ENCODE measurements at places on chromosomes 7 and 10. TPM values are rescaled to one million over a fixed set of nuclear protein-coding genes. Genes with fewer than 3 reads are reported as not detected.
A peak's percentile ranks its signal among the peaks of the same experiment; 100 is the strongest.

- DNase-seq = peak; percentile 99
Observed at GRCh38 chr10:132447446-132448247, 50.6 kb downstream of the PWWP2B start.

DNA sequence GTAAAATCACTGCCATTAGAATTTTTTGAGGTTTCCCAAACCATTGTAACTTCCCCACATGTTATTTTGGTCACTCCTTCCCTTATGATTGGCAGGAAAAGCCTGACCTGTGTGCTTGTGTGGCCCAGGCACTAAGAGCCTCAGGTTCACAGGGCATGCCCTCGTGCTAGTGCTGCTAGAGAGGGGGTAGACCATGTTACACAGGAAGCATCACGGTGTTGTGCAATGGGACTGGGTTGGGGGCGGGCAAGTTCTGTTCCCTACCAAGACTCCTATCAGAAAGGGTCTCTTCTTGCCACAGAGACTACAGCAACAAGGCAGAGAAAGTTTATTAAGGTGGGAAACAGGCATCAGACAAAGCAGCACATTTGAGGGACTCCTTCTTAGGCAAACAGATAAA lies 32.2 kb downstream of the LSM5 start:
- DNase-seq = no peak

The PRRT4 gene
- total RNA-seq = not detected

DNA sequence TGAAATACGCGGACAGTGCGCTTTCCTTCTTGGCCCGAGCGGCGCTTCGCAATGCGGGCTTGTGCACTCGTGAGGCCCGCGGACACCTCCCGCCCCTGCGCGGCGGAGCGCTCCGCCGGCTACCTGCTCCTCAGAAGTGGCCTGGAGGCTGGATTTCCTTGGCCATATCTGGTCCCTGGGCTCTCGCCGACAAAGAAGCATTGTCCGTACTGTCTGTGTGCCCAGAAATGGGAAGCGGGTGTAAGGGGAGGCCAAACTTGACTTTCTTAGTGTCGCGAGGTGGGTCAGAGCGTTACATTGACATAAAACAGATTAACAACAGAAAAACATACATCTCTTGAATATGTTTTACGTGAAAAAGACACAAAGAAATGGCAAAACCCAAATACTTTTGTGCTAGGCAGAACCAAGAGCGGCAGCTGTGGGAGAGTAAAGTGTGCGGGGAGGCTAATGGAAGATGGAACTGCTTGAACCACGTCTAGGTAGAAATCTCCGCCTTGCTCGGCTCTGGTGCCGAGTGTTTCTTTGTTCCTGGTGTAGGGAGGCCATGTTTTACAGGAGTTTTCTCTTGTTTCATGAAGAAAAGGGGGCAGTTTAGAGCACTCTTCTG lies 1.4 kb downstream of the LANCL2 start:
- peak; percentile 59 for DNase-seq

The CLEC5A gene
- total RNA-seq = not detected

GRCh38 chr10:11901833-11902475 lies 78.8 kb downstream of the PROSER2 start:
- peak; percentile 30 for DNase-seq

Data from osteoblast (primary cell).